ENCODE measurements at places on chromosomes 12 and 14.

GRCh38 chr14:49769581-49770211, 1.7 kb downstream of the KLHDC2 start:
- no peak for DNase-seq

- no peak for DNase-seq
Observed at GRCh38 chr12:14395074-14395778, 29.7 kb downstream of the ATF7IP start.

GRCh38 chr14:71694591-71695530, 237.4 kb upstream of the RGS6 start:
- DNase-seq, result no peak

DNA sequence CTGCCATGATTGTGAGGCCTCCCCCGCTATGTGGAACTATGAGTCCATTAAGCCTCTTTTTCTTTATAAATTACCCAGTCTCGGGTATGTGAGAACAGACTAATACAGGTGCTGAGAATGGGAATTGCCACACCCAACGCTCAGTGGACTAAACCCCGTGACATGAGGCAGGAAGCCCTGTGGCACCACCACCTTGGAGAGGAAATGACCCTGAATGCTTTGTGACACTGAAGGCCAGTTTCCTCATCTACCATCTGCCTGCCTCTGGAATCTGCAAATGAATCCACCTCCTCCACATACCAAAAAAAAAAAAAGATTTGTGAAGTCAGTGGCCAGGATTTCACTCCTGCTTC, 41.6 kb downstream of the NT5DC3 start:
- no peak for DNase-seq

All from stimulated activated naive CD8-positive, alpha-beta T cell treated with anti-CD3 and anti-CD28 coated beads, Interleukin-15, amount 100 ng/mL, for 72 hours (primary cell).